NCI-H1105 treated with DMSO at 0.1 percent for 48 hours (cell line): ENCODE measurements at places on chromosomes 1 and 21.

- DNase-seq, result no peak
Observed at GRCh38 chr1:36476945-36477344, 5.8 kb downstream of the CSF3R start.

- DNase-seq, result peak; percentile 50
Observed at GRCh38 chr1:119582801-119583200, 65.3 kb downstream of the ZNF697 start.

DNA sequence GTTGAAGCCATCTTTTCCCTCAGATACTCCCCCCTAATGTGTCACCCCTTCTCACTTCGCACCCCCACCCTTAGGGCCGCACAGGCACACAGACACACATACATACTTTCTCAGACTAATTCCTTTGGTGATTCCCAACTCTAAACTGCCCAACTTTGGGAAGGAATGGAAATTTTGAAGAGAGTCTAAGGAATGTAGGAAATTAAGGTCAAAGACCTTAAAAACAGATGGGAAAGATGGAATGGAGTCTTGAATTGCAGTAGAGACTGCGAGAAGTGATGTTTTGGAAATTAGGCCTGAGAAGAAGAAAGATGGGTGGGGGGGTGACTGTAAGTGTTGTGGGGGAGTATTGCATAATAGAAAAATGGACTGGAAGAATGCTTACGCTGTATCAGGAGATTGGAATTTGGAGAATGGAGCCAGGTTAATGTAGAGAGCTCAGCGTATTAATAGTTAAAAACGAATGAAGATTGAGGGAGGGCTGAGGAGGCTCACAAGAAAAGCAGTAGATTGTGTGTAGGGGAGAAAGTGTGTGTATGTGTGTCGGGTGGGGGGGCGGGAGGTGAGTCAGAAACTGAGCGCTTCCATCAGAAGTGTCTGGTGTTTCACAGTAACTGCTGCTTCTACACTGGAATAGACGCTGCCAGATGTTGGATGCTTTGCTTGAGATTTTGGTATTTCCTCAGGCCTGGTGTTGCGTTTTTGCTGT is 1.7 kb downstream of the PIP5K1A start:
- no peak for DNase-seq

DNA sequence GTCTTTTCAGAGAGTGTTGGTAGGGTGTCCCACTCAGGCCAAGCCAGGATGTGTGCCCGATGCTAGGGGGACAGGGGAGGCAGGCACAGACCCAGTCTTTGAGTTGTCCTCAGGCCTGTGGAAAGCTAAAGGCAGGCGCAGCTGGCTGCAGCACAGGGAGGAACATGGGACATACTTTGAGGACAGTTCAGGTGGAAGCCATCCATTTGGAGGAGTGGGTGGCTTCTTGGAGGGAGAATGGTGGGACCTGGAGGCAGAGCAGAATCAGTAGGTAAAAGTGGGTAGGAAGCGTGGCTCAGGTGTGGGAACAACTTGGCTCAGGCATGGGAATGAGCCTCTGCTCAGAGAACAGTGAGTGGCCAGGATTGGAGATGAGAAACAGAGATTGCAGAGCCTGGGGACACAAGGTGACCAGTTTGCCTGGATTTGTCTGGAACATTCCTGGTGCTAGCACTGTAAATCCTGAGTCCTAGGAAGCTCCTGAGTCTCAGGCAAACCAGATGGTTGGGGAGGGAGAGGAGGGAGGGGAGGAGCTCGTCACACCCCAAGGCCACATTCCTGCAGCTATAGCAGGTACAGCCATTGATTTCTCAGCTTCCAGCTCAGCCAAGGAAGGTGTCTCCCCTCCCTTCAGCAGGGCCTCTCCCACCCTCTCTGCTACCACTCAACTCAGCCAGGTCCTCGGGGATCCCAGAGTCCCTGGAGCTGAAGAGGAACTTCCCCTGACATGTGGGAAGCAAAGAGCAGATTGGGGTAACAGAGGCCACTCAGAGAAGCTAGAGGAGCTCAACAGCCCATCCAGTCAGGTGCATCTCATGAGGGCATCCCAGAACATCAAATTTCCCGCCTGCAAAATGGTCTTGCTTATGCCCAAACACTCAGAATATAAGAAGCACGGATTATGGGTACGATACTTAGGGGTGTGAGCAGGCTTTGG is 65.2 kb upstream of the TINAGL1 start:
- DNase-seq, result no peak

DNA sequence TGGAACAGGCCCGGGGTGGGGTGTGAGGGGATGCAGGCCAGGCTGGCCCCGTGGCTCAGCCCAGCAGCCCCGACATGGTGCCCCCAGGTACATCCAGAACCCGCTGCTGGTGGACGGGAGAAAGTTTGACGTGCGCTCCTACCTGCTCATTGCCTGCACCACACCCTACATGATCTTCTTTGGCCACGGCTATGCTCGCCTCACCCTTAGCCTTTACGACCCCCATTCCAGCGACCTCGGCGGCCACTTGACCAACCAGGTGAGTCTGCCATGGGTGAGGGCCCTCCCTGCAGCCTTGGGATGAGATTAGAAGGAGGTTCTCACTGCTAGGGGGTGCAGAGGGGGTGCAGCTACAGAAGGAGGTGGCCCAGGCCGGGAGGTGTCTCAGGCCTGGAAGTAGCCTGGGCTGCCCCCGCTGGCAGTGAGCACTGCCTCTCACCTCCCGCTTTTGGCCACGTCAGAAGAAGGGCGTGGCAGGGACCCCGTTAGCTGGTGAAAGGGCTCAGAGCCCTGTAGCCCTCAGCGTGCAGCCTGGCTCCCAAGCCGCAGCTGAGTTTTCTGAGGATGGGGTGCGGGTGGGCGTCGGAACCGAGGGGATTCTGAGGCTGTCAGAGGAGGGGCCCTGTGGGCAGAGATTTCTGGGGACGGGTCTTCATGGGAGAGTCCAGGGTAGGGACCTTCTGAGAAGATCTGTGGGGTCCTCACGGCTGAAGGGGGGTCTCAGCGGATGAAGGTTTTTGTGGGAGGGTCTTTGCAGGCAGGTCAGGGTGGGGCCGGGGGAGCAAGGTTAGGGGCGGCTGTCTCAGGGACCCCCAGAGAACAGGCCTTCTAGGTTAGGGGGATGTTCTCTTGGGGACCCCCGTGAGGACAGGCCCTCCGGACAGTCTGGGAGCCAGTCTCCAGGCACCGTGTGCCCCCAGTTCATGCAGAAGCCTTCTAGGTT is 10.4 kb downstream of the TTLL10 start:
- DNase-seq, result no peak

DNA sequence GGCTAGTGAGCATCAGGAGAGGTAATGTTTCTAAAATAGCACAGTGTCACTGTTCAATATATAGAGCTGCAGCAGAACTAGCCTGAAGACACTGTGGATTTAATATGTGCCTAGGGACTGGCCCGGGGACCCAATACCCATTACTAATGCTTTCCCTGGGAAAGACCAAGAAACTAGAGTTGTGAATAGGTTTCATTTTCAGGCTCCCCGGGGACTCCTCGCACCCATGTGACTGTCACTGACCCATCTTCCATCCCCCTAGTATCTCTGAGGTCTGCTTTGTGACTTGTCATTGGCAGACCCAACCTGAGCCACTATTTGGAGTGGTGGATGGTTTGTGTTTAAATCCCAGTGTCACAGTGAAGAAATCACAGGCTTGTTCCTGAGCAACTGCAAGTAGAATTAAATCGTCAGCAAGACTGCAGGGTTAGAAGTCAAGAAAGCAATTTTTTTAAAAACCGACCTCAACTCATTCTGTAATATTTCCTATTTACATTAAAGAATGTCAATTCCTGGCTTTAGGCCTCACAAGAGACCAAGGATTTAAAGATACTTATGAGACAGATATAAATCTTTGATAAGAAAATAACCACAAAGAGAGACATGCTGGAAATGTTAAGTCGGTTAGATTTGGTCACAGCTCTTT is 130.0 kb upstream of the TNR start:
- no peak for DNase-seq

- DNase-seq, result no peak
Observed at GRCh38 chr1:186875896-186876835, 47.4 kb downstream of the PLA2G4A start.
